ENCODE measurements at places on chromosomes 2 and 18. TPM values are rescaled to one million over a fixed set of nuclear protein-coding genes. Genes with fewer than 3 reads are reported as not detected.

- no peaks in the 10 kb centered on the region for H3K27me3 ChIP-seq
- DNase-seq, result no peak
- peaks cover 23% of the 10 kb centered on the region for H3K4me1 ChIP-seq
- no peak overlapping the region for H3K27ac ChIP-seq
Observed at GRCh38 chr2:113976277-113976928, 86.5 kb downstream of the ACTR3 start.

- H3K36me3 ChIP-seq, result peaks cover 39% of the 10 kb centered on the region
- peaks cover 96% of the 10 kb centered on the region for H3K4me1 ChIP-seq
- no peaks in the 10 kb centered on the region for H3K27me3 ChIP-seq
- peak overlapping the region; percentile 6 for H3K27ac ChIP-seq
Observed at GRCh38 chr2:36369163-36369562, 13.6 kb downstream of the CRIM1 start.

DNA sequence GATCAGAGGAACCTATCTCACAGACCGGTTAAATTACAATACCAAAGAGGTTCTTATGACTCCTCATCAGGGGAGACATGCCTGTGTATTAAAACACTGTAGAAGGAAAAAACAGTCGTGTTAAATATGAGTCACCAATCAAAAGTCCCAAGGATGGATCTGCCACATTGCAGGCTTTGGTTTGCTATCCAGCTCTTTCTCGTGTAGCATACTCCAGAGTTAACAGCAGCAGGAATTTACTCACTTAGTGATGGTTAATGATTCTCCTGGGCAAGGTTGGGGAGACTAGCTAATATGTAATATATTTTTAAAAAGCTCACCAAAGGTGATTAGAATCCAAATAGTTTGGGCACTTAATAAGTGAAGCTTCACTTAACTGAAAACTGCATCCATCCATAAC lies 109.7 kb downstream of the MBD5 start:
- no peak for DNase-seq
- H3K27ac ChIP-seq, result peak overlapping the region; percentile 8
- H3K27me3 ChIP-seq, result no peaks in the 10 kb centered on the region
- H3K36me3 ChIP-seq, result no peaks in the 10 kb centered on the region
- no peak overlapping the region for H3K4me3 ChIP-seq
- H3K4me1 ChIP-seq, result peaks cover 6% of the 10 kb centered on the region

- H3K4me3 ChIP-seq, result no peak overlapping the region
- no peaks in the 10 kb centered on the region for H3K4me1 ChIP-seq
- no peaks in the 10 kb centered on the region for H3K36me3 ChIP-seq
- no peak for DNase-seq
- no peaks in the 10 kb centered on the region for H3K27me3 ChIP-seq
Observed at GRCh38 chr18:64791236-64791635, 642.3 kb upstream of the LINC00305 start.

- no peak overlapping the region for H3K27ac ChIP-seq
- no peaks in the 10 kb centered on the region for H3K4me1 ChIP-seq
- no peak overlapping the region for H3K4me3 ChIP-seq
- peaks cover 11% of the 10 kb centered on the region for H3K36me3 ChIP-seq
Observed at GRCh38 chr2:174670446-174670845, 72.8 kb upstream of the WIPF1 start.

DNA sequence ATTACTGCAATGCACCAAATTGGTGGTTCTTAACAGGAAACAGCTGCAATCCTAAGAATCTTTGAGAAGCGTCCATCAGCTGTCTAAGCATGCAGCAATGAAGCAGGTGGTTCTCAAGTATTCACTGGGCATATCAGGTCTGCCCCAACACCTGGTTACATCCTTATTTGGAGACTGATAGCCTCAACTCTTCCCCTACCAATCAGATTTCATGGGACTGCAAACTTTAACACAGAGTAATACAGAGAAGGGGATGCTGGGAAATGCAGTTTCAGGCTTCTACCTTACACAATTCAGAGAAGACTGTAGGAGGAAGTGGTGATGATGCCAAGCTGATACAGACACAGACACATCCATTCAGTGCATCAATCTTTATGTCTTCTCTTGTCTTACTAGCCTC lies 240.5 kb downstream of the BCL2 start:
- DNase-seq, result no peak
- peaks cover 9% of the 10 kb centered on the region for H3K27me3 ChIP-seq
- no peaks in the 10 kb centered on the region for H3K36me3 ChIP-seq
- peaks cover 7% of the 10 kb centered on the region for H3K4me1 ChIP-seq
- H3K4me3 ChIP-seq, result no peak overlapping the region

DNA sequence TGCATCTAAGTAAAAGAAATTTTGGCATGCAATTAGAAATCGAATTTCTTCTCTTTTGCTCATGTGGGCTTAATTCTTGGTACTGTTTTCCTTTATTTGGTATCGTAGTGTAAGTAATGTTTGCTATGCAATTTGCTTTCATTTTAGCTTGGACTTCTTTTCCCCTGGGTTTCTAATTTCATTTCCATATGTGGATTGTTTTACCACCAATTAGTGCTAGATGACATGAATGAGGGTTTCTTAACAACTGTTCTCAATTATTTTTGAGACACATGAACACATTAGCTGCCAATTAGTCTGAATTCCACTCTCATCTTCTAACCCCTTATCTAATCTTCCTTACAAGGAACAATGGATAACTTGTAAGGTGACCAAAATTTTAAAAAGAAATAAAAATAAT lies 1047.2 kb upstream of the PIK3C3 start:
- H3K4me3 ChIP-seq, result no peak overlapping the region
- H3K27me3 ChIP-seq, result no peaks in the 10 kb centered on the region
- H3K4me1 ChIP-seq, result no peaks in the 10 kb centered on the region
- DNase-seq, result no peak

- peak; percentile 67 for DNase-seq
- H3K4me1 ChIP-seq, result no peaks in the 10 kb centered on the region
- no peaks in the 10 kb centered on the region for H3K36me3 ChIP-seq
- peaks cover 3% of the 10 kb centered on the region for H3K27me3 ChIP-seq
- no peak overlapping the region for H3K4me3 ChIP-seq
Observed at GRCh38 chr2:233824373-233824772, 30.0 kb downstream of the HJURP start.

- no peaks in the 10 kb centered on the region for H3K27me3 ChIP-seq
- H3K4me3 ChIP-seq, result peak overlapping the region; percentile 97
- no peak for DNase-seq
- H3K27ac ChIP-seq, result peak overlapping the region; percentile 49
- peaks cover 12% of the 10 kb centered on the region for H3K36me3 ChIP-seq
Observed at GRCh38 chr2:73736378-73736777, 767 bp downstream of the TPRKB start.

GRCh38 chr2:111708476-111709180 lies 175.4 kb downstream of the ANAPC1 start:
- no peak for DNase-seq
- H3K27ac ChIP-seq, result no peak overlapping the region
- H3K36me3 ChIP-seq, result no peaks in the 10 kb centered on the region
- no peak overlapping the region for H3K4me3 ChIP-seq
- H3K27me3 ChIP-seq, result peaks cover 14% of the 10 kb centered on the region
- H3K4me1 ChIP-seq, result peaks cover 21% of the 10 kb centered on the region

DNA sequence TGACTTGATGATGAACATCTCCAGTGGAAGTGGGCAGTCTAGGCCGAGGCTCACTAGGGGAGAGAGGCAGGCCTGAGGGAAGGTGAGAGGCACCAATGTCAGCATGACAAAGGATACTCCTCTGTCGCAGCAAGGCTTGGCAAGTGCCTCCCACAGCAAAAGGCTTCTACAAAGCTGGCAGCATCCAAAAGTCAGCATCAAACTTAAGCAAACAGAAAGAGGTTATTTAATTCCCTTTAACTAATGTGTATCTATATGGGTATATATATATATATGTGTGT lies 41.6 kb downstream of the NIFK start:
- H3K36me3 ChIP-seq, result no peaks in the 10 kb centered on the region
- H3K4me1 ChIP-seq, result peaks cover 19% of the 10 kb centered on the region
- H3K4me3 ChIP-seq, result no peak overlapping the region

- no peaks in the 10 kb centered on the region for H3K4me1 ChIP-seq
- H3K36me3 ChIP-seq, result no peaks in the 10 kb centered on the region
- H3K27me3 ChIP-seq, result no peaks in the 10 kb centered on the region
- H3K4me3 ChIP-seq, result no peak overlapping the region
Observed at GRCh38 chr2:181995289-181995688, 9.6 kb downstream of the PPP1R1C start.

- H3K27ac ChIP-seq, result no peak overlapping the region
- no peaks in the 10 kb centered on the region for H3K36me3 ChIP-seq
- no peaks in the 10 kb centered on the region for H3K4me1 ChIP-seq
- no peaks in the 10 kb centered on the region for H3K27me3 ChIP-seq
Observed at GRCh38 chr18:77761332-77761731, 511.7 kb downstream of the GALR1 start.

- peaks cover 2% of the 10 kb centered on the region for H3K27me3 ChIP-seq
- DNase-seq, result peak; percentile 95
- H3K27ac ChIP-seq, result no peak overlapping the region
Observed at GRCh38 chr2:238970553-238971081, 122.7 kb downstream of the TWIST2 start.

DNA sequence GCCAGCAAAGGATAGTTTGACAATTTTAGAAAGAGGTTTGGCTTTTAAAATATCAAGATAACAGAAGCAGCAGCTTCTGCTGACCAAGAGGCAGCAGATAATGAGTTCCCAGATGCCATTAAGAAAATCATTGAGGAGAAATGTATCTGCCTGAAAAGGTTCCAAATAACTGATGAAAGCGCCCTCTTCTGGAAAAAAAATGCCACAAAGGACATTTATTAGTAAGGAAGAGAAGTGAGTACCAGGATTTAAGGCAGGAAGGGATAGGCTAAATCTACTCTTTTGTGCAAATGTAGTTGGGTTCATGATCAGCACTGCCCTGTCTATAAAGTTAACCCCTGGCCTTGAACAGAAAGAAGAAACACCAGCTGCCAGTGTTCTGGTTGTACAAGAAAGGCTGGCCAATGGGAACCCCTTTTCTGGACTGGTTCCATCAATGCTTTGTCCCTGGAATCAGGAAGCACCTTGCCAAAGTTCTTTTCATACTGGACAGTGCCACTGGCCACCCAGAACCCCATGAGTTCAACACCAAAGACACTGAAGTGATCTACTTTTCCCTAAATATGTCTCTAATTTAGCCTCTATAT lies 40.6 kb downstream of the DHX57 start:
- H3K4me1 ChIP-seq, result no peaks in the 10 kb centered on the region
- no peak overlapping the region for H3K27ac ChIP-seq
- peaks cover 15% of the 10 kb centered on the region for H3K36me3 ChIP-seq
- H3K4me3 ChIP-seq, result no peak overlapping the region

DNA sequence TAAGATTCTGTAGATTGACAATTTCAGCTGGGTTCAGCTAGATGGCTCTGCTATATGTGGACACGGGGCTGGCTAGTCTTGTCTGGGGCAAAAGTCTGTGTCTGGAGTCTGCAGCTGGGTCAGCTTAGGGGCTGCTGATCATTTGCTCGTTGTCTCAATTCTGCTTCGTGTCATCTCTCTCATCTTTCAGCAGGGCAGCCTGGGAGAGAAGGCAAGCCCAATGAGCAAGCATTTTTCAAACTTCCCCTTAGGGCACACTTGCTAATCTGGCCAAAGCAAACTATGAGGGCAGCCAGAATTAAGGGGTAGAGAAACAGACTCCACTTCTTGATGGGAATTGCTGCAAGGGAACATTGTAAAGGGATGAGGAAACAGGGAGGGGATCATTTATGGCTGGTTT lies 462.6 kb downstream of the SLC4A3 start:
- H3K4me1 ChIP-seq, result peaks cover 4% of the 10 kb centered on the region
- no peak overlapping the region for H3K4me3 ChIP-seq
- no peaks in the 10 kb centered on the region for H3K36me3 ChIP-seq
- H3K27me3 ChIP-seq, result no peaks in the 10 kb centered on the region
- no peak overlapping the region for H3K27ac ChIP-seq

DNA sequence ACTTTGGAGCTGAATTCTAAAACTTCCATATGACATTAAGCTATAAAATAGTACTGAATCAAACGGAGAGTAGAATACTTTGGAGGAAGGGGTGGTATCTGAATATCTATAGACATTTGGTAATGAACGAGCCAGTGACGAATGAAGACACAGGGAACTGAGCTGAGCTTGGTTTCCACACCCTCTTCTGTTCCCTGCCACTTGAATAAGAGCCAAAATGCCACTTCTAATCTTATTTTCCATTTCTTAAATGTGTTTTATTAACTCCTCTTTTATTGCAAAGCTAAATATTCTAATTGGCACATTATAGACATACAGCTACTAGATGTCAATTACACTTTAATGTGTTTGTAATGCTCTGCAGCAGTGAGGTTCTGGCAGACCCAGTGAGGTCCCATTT lies 76.1 kb downstream of the AFF3 start:
- no peak overlapping the region for H3K4me3 ChIP-seq
- no peak overlapping the region for H3K27ac ChIP-seq
- no peaks in the 10 kb centered on the region for H3K36me3 ChIP-seq
- H3K4me1 ChIP-seq, result no peaks in the 10 kb centered on the region
- H3K27me3 ChIP-seq, result peaks cover 12% of the 10 kb centered on the region
- DNase-seq, result no peak

GRCh38 chr2:159890551-159891266 lies 92.7 kb upstream of the CD302 start:
- no peaks in the 10 kb centered on the region for H3K4me1 ChIP-seq
- no peak overlapping the region for H3K4me3 ChIP-seq
- H3K27me3 ChIP-seq, result peaks cover 29% of the 10 kb centered on the region
- no peak overlapping the region for H3K27ac ChIP-seq

- no peak overlapping the region for H3K27ac ChIP-seq
- H3K27me3 ChIP-seq, result peaks cover 6% of the 10 kb centered on the region
- H3K4me1 ChIP-seq, result no peaks in the 10 kb centered on the region
- H3K36me3 ChIP-seq, result no peaks in the 10 kb centered on the region
- no peak for DNase-seq
Observed at GRCh38 chr18:46660957-46661749, 4.1 kb upstream of the LOXHD1 start.

- no peaks in the 10 kb centered on the region for H3K27me3 ChIP-seq
- peaks cover 3% of the 10 kb centered on the region for H3K36me3 ChIP-seq
- no peak overlapping the region for H3K4me3 ChIP-seq
- DNase-seq, result no peak
- H3K4me1 ChIP-seq, result peaks cover 35% of the 10 kb centered on the region
- no peak overlapping the region for H3K27ac ChIP-seq
Observed at GRCh38 chr2:157787364-157787938, 88.7 kb downstream of the ACVR1 start.

DNA sequence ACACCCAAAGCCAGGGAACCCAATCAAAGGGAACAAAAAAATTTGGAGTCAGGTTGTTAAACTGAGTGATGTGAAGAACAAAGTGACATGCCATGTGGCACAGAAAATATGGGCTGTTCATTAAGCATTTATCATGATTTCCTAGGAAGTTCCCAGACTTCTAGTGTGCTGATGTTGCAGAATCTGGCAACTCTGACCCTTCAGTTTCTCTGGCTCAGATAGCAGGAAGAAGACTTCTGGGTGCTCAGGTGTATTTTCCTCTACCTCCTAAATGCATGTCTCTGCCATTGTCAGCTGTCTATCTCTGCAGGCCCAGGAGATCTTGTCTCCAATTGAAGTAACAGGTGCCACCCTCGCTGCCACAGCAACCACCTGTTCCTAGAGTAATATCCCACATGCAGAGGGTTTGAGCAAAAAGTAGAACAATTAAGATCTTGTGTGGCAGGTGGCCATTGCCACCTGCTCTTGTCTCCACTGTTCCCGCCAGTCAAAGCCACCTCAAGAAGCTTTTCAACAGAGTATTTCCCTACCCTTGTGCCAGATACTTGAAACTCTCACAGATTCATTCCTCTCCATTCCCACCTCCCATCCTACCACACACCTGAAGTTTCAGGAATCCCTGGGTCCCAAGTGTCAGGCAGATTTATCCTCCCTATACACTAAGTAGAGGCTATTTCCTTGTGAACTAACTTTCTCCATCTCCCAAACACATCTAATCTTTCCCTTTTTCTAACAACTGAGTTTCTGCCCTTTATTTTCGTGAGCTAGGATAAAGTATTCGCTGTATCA lies 533.7 kb upstream of the CHAC2 start:
- H3K27ac ChIP-seq, result no peak overlapping the region
- no peak for DNase-seq
- H3K4me1 ChIP-seq, result no peaks in the 10 kb centered on the region

The GLI2 gene
- 3.8 TPM for total RNA-seq

The CD8A gene
- total RNA-seq, result not detected

The ESPNL gene
- 9.8 TPM for total RNA-seq

The KLHL14 gene
- total RNA-seq, result not detected

The GCKR gene
- total RNA-seq, result 1.4 TPM

The ZSWIM2 gene
- not detected for total RNA-seq
